ENCODE measurements at places on chromosomes 2 and 18.

DNA sequence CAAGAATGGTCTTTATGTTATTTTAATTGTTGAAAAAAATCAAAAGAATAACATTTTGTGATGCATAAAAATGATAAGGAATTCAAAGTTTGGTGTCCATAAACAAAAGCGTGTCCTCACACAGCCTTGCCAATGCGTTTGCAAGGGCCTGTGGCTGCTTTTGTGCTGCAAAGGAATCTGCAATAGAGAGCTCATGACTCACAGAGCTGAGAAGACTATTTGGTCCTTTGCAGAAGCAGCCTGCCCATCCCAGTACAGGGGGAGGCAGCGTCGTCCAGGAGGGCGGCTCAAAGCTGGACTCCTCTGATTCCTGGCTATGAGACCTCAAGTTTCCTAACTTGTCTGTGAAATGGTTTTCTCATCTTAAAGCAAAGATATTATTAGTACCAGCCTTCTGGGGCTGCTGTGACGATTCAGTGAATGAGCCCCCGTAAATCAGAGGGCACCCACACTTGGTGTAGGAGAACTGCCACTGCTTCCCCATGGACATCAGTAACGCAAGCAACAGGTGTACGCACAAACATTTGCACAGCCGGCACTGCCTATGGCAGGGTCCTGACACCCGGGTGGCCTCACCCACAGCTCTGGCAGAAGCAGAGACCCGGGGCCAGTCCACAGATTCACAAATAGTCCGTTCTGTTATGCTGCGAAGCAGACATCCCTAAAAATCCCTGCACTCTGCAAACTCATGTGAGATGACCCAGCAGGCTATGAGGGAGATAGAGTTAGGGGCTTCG is 70.6 kb upstream of the ASAP2 start:
- peak; percentile 67 for DNase-seq

- DNase-seq: no peak
Measured at GRCh38 chr2:60473546-60473945, 79.9 kb downstream of the BCL11A start.

- DNase-seq: no peak
Measured at GRCh38 chr2:6934758-6935651, 17.8 kb downstream of the RNF144A start.

DNA sequence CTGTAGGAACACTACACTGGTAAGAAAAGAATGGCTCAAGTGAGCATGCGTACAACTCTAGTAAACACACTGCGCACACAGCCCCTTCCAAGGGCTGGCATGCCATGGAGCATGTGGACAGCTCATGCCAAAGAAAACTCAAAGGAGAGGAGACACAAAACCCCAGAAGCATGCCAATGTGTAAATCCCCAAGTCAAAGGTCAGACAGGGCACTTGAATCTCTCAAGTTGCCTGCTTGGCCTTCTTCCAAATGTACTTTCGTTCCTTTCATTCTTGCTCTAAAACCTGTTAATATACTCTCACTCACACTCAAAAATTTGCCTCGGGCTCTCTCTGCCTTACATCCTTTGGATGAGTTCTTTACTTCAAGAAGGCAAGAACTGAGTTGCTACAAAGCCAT is 365.3 kb downstream of the NBAS start:
- DNase-seq: no peak

DNA sequence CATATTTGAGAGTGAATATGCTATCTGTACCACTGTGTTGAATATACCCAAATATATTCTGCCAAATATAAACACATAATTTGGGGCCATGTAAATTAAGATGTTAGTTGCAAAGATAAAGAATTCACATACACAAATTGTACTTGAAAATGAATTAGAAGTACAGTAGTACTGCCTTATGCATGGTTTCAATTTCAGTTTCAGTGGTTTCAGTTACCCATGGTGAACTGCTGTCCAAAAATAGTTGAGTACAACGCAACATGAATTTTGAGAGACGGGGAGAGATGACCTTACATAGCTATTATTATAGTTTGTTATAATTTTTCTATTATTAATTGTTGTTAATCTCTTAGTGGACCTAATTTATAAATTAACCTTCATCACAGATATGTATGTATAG is 1313.0 kb upstream of the FAM98A start:
- no peak for DNase-seq

DNA sequence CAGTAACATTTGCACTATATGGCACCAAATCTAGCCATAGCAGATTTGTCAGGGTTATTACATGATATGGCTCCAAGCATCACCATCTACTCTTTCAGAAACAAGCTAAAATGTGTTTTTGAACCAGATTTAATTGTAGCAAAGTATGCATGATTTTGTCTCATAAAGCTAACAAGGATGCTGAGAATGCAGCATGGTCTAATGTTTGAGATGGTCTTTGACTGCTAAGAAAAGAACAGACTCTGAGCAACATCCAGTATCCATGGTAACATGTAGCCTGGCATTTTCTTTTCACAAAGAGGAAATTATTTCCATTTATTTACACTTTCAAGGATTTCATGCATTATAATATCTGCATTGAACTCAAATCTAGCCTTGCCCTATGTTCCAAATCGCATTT is 206.5 kb downstream of the PDE1A start:
- DNase-seq: no peak
